T1000 (cell line): ENCODE measurements at places on chromosomes 2 and 18.

- no peak for DNase-seq
Observed at GRCh38 chr2:1613078-1613445, 131.3 kb downstream of the PXDN start.

DNA sequence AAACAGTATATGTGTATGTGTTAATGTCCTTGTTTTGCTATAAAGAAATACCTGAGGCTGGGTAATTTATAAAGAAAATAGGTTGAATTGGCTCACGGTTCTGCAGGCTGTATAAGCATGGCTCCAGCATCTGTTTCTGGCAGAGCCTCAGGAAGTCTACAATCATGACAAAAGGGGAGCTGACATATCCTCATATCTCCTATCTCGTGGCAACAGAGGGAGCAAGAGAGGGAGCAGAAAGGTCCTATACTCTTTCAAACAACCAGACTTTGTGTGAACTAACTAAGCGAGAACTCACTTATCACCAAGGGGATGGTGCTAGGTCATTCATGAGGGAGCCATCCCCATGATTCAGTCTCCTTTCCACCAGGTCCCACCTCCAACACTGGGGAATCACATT is 13.0 kb downstream of the CALCRL start:
- DNase-seq, result no peak

DNA sequence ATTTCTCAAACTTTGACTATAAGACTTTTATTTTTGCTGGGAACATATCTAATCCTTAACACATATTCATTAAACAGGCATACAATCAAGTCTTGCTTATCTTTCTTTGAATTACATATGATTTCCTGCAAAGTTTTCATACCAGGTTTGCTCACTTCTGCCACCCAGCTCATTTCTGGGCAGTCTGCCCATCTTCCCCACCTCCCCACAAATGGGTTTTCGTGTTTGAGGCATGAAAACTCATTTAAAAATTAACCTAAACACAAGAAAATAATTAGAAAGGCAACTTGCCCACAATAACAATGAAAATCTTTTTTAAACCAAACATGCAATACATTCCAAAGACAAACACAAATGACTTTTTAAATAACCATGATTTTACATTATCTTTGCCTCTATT is 3.4 kb downstream of the CHST9 start:
- no peak for DNase-seq

DNA sequence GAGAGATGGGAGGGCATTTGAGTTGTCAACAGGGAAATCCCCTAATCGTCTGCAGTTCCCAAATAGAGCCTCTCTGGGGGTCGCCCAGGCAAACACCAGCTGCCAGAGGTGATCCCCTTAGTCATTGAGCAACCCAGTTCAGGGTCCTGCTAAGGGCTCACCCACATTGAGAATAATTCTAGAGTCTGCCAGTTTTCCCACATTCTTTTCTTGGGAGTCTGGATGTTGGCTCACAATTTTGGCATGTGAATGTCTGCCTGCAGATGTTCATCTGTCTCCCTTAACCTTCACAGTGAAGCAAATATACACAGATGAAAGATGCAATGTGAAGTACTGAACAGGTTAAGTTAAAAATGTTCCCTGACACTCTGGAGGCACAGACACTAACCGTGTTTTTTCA is 11.4 kb upstream of the SMIM21 start:
- DNase-seq, result no peak

GRCh38 chr2:166841679-166842078 is 46.6 kb upstream of the XIRP2 start:
- no peak for DNase-seq

DNA sequence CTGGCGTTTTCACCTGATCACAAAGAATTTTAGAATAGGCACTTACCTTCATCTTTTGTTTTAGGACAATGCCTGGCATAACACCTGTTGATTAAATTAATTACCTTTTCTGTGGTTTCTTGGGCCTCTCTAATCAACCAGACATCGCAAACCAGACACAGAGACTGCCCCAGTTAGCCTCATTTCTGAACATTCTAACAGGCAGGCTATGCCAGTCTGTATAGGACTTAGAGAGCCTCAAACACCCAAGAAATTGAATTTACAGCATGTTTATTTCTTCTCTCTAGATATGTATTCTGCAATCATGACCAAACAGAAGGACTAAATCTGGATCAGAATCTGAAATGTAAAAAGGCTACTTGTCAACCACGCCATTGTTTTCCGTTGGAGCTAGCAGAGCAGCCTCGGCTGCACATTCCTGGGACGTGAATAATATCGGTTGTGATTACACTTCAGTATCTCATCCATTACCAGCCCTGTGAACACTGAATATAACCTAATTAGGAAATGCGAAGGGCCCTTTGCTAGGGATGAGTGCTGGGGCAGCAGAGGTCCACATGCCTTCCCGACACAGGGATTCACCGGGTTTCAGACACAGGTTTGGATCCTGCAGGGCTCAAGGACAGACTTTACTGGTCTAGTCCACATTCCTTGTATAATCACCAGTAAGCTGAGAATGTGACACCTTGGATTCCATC is 17.5 kb upstream of the CDC42EP3 start:
- DNase-seq, result peak; percentile 7
